Renal cortical epithelial cell (primary cell): ENCODE measurements at places on chromosomes 16 and 17. TPM values are rescaled to one million over a fixed set of nuclear protein-coding genes. Genes with fewer than 3 reads are reported as not detected.

DNA sequence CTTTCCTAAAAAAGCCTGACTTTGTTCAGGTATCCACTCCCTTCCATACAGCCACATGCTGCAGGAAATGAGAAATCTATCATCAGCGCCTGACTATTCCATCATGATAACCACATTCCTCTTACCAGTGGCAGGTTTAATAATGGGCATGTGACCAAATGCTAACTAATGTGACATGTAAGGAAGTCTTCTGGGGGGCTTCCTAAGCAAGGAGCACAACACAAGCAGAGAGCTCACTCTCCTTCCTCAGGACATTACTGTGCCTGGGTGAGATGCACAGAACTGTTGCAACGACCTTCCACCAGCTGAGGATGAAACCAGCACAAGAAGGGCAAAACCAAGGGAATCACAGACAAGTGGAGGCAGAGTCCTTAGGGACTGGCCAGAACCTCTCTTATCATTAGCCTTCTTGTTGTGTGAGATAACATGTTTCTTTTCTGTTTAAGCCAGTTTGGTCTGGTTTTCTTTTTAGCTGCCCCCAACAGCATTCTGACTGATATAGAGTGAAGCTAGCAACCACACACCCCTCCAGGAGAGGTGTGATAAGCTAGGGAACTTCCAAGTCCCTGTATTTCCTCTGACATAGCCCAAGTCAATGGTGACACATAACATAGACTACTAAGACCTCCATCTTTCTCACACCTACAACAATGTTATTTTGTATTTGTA lies 16.9 kb downstream of the MYO1D start:
- no peak for DNase-seq

- no peak for DNase-seq
These were observed at the start of gene CACNA1H for GRCh38 chr16:1152651-1153259. Gene CACNA1H, plus strand, starts transcription at chr16:1153106. Its CDS starts 632 bp downstream, at chr16:1153738.

DNA sequence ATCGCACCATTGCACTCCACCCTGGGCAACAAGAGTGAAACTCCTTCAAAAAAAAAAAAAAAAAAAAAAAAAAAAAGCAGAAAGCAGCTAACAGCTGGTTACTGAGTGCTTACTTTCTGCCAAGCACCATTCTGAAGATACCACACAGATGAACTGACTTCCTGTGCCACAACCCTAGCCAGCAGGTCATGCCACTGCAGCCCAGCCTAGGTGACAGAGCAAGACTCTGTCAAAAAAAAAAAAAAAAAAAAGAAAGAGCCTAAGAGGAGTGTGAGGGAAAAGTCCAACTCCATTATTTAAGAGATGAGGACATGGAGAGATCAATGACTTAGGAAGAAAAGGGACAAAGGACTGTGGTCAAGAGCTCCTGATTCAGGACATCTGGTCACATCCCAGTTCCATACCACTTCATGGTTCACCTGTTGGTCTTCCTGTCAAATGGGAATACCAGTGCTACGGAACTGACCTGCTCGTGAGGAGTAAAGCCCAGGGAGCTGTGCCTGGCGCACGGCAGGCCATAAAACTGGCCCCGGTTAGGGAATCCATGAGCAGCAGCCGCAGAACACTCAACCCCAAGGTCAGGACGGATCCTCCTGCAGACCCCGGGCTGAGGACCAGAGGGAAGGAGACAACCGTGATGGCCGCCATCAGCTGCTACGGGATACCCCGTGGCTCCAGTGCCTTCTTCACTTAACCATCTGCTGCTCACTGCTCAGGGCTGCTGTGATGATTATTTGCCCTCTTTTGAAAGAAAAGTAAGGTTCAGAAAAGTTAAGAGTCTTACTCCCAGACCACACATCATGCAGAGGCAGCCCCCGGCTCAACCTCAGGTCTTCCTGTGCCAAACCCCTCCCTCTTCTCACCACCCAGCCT lies 950 bp downstream of the KLHDC4 start:
- DNase-seq: no peak

FOXL1 gene
- 0.25 and 2.1 TPM in 2 replicates for total RNA-seq

- no peak for DNase-seq
These were observed 11.5 kb upstream of the SRCIN1 start for GRCh38 chr17:38617074-38617860.

DNA sequence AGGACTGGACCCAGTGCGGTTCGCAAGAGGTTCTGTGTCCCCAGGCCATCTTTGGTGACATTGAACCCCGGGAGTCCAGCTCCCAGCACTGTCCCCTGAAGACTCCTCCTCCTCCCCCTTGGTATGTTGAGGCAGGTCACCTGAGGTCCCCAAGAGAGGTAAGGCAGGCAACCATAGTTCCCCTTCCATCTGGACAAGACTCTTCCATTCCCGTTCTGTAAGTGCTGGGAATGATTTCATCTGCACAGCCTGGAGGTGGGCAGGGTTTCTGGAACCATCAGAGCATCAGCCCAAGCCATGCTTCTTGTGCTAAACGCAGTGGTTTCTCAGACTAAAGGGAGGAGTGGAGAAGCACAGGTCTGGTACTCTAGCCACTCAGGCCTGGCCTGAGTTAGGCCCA lies 24.9 kb downstream of the COPZ2 start:
- no peak for DNase-seq

GRCh38 chr17:33964344-33964979 lies 290.6 kb upstream of the CCL2 start:
- no peak for DNase-seq

NOTUM gene
- total RNA-seq: 0.05 TPM in 1 of 2 replicates, not detected in the other

ZNF385C gene
- 0.10 TPM in 1 of 2 replicates, not detected in the other for total RNA-seq

- DNase-seq: no peak
These were observed 1.1 kb downstream of the SGF29 start for GRCh38 chr16:28554634-28555423.

- no peak for DNase-seq
These were observed 4.9 kb upstream of the LPCAT2 start for GRCh38 chr16:55503726-55504550.

DNA sequence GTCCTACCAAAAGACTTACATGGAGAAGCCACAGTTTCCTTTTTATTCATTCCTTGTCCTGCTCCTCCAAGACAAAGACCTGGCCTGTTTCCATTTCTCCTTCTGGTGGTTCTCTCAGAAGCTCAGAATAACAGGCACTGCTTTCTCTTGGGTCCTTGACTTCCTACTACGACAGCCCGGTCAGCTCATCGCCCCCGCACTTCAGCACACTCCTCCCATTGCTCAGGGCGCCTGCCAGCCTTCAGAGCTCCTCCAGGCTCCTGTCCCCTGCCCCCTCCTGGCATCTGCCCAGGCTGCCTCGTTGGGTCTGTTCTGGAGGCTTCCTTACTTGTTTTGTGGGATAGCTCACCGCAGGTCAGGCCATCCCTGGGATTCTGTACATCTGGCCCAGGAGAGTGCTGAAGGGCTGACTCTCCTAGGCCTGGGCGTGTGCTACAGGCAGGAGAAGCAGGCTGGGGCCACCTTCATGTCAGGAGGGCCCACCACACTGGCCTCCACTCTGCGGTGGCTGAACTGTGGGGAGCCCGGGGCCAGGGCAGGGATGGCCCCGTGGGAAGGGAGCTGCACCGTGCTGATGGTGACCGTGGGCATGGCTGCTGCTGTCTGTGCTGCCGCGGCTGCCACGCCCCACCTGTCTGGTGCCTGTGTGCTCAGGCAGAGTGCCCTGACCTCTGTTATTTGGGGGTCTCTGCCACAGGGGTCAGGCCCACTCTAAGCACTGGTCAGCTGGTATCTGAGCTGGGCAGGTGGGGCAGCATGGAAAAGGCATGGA lies 17.7 kb downstream of the TCF25 start:
- DNase-seq: no peak

- peak; percentile 85 for DNase-seq
These were observed 13.3 kb upstream of the C1QL1 start for GRCh38 chr17:44981221-44981968.

- DNase-seq: no peak
These were observed 84.8 kb downstream of the KATNIP start for GRCh38 chr16:27634779-27635178.

DNA sequence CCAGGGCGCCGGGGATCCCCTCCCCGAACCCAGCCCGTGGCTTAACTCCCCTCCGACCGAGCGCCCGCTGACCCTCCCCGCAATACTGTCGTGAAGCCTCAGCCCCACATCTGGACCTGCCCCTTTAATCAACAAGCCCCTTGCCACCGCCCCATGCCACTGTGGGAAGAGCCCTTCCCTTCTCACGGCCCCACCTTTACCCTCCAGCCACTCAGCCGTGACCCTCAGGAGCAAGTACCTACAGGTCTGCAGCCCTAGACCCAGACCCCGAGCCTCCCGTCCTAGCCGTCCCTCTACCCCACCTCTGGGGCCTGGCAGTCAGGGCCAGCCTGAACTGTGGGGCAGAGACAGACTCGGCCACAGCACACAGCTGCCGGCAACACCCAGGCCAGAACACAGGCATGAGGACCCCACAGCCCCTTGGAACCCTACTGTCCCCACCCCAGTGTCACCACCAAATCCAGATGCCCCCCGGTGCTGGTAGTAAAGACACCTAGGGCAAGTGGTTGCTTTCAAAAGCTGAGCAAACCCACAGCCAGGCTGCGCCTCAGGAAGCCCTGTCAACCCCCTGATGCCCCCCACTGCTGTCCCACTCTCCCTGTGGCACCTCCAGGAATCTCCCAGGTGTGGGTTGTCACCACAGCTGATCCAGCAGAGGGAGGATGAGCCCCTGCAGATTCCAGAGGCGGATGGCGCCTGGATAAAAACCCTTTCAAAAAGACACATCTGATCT lies 1.4 kb downstream of the NXPH3 start:
- DNase-seq: no peak

KRT20 gene
- total RNA-seq: not detected in 2 replicates

KRT16 gene
- 0.70 and 7.5 TPM in 2 replicates for total RNA-seq

DNA sequence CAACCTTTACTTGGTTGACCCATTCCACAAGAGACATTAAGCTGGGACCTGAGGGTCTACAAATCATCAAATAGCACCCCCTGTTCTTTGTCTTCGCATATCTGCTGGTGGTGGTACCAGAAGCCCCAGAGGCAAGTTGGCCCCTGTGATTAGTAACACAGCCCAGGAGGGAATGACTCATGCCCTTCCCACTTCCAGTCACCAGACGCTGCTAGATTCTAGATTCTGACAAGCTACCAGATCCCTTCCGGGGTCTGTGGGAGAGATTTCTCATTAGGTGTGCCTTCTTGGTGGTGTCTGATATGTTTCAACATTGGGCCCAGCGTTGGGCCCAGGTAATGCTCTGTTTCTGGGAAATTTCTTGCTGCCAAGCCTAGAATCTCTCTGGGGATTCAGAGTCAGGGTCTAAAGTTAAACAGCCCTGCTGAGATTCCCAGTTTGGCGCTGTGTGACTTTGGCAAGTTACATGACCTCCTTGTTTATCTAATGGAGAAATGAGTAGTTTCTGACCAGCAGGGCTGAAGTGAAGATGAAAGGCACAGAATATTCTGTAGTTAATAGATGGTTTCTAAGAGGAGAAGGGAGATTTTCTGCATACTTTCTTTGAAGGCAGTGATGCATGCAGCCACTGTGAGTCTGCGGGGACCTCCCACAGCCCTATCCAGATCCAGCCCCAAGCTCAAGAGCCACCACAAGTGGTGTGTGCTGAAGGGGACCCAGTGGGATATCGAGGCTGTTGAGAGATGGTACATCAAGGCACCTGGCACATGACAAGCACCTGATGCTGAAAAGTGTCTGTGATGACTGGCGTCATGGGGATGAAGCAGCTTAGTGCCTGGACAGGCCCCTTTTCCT lies 3.9 kb downstream of the TRPV2 start:
- DNase-seq: peak; percentile 92
